ENCODE measurements at places on chromosomes 1 and 21. TPM values are rescaled to one million over a fixed set of nuclear protein-coding genes. Genes with fewer than 3 reads are reported as not detected.
A peak's percentile ranks its signal among the peaks of the same experiment; 100 is the strongest.

DNA sequence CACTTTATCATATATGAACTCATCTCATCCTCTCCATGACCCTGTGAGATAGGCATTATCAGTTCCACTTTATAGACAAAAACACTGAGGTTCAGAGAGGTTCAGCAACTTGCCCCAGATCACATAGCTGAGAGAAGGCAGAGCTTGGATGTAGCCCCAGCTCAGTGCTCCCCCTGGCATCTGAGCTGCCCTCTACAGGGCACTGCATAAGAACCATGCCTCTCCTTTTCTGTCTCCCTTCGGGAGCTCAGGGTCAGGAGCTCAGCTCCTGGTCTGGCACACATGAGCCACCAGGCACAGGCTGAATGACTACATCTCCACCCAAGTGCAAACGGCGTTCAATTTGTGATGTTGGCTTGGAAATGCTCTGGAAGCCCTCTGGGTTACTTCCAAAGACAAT, 16.9 kb downstream of the RAB7B start:
- no peak for DNase-seq

DNA sequence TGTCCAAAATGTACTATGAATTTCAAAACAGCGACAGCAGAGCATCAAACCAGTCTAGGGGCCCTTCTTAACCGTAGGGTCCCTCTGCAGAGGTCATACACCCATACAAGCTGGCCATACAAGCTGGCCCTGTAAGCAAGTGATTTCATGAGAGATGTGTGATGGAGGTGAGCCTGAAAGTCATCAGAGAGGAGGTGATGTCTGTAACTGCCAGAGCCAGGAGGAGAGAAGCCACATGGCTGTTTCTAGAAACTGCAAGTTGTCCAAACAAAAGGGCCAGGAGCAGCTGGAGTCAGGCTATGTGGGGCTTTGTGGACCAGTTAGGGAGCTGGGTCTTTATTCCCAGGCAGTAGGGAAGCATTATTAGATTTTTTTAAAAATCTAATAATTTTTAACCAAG, 14.8 kb upstream of the SERINC2 start:
- DNase-seq, result no peak

GRCh38 chr1:190049314-190049713, 428.4 kb downstream of the BRINP3 start:
- peak; percentile 23 for DNase-seq

- DNase-seq, result no peak
These were observed 28.2 kb upstream of the KHDRBS1 start for GRCh38 chr1:31985430-31985829.

DCDC2B gene
- polyA plus RNA-seq, result 2.4 TPM

PRR9 gene
- not detected for polyA plus RNA-seq

CD1C gene
- 0.90 TPM for polyA plus RNA-seq

ZNF644 gene
- polyA plus RNA-seq, result 73.8 TPM

Measured in left renal cortex interstitium (tissue), 4 donors.